Fibroblast of gingiva (primary cell): ENCODE measurements at places on chromosomes 6 and 20.
A peak's percentile ranks its signal among the peaks of the same experiment; 100 is the strongest.

DNA sequence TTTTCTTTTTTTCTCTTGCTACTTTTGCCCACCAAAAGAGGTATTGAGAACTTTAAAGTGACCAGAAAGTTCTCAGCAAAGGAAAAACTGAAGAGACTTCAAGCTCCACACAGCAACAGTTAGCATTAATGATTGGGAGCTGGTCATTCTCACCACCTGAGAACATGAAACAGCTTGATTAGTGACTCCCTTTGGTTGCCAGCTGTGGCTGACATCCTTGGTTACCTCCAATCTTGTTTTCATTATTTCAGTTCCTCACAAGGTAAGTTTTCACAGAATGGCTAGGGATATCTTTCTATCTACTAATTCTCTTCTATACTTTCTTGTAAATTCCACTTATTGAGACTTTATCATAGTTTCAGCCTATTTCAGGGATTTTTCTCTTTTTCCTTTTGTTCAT is 427.9 kb downstream of the QKI start:
- DNase-seq, result no peak

GRCh38 chr20:15823718-15824117 is 749.5 kb downstream of the KIF16B start:
- DNase-seq, result no peak

DNA sequence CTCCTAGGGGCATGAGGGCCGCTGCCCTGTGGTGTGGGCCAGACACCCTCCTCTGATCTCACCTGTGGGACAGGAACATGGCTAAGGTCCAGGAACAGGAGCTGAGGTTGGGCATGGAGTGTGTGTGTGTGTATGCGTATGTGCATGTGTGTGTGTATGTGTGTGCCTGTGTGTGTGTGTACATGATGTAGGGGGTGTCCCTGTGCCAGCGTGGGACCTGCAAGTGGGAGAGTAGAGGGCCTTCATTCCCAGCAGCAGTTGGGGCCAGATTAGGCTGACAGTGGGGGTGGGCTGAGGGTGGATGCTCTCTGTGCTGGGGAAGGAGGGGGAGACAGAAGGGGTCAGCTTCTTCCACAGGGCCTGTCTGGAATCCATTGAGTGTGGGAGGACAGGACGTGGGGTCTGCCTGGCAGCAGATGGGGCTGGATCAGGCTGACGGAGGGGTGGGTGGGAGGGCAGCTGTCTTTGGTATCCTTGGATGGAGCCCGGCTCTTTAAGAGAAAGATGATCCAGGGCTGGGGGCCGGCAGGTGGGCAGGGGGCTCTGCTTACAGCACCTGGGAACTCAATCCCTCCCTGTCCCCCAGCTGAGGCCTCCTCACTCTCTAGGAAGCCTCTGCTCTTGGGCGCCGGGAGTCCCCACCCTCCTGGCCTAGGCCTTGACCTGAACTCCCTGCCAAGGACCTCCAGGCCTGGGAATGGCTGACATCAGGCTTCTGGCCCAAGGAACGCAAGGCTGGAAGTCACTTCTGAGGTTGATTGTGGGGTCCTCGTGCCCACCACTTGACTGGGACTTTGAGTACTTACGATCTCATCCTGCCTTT is 44.0 kb downstream of the SPDEF start:
- no peak for DNase-seq

DNA sequence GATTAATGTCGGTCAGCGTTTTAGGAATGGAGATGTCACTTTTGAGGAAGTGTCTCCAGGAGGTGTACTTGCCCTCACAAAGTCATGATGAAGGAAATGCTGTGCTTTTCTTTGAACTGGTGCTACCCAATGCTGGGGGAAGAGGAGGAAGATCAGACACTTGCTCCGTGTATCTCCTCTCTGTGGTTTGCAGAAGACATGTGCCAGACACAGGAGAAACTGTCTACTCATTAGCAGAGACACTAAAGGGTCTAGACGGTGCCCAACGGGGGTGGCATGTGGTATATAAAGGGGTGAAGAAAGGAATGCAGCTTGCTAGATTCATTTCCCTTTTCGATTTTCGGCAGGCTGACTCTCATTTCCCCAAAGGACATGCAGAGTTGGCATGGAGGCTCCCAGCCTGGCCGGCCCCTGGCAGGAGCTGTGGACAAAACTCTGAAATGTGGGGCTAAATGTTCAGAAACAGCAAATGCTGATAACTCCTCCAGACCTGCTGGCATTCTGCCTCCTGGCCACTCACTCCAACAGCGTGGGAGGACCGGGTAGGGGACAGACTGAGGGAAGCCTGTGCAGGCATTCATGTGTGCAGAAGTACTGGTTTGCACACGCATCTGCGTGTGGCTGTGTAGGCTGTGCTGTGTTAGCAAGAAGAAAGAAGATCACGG is 59.6 kb upstream of the QKI start:
- DNase-seq, result no peak

DNA sequence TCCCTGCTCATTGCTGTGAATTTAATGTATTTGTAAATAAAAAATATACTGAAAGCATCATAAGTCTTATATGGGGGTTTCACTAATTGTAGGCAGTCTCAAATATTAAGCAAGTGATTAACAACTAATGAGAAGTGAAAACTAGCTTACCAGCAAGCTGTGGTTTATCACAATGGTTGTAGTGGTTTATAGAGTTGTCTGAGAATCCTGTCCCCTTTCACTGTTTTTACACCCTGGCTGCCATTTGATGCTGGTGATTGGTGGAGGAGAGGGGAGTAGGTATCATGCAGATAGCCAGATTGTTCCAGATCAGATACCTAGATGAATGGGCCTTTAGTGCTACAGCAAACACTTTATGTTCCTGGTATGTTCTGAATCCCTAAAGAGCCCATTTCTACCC is 6.0 kb downstream of the MKKS start:
- DNase-seq, result no peak

DNA sequence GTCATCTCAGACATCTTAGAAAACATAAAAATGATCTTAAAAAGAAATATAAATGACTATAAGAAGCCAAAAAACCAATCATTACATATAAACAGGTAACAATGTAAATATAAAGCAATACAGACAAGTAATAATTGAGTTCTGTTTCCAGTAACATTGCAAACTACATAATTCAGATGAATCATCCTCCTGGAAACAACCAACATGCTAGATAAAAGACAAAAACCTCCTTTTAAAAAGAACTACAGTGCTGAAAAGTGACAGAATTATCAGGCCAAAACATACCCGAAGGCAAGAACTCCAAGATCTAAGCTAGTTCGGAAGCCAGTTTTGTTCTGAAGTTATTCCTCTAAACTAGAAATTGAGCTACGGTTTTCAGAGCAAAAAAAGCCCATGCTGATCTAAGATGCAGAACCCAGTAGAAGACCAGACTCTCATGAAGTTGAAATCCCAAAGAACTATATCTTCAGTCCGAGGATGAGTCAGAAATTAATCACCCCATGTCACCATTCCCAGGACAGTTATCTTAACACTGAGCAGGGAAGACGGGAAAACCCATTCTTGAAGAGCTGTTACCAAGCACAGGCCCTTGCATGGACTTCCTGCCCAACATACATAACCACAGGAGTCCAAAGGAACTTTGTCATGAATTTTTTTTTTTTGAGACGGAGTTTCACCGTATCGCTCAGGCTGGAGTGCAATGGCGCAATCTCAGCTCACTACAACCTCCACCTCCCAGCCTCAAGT is 9.8 kb downstream of the PGM3 start:
- DNase-seq, result peak; percentile 71

- peak; percentile 87 for DNase-seq
Observed at GRCh38 chr20:40980106-40980827, 48.4 kb upstream of the TOP1 start.

GRCh38 chr6:15479761-15480160 is 183.1 kb downstream of the DTNBP1 start:
- DNase-seq, result peak; percentile 77

- DNase-seq, result no peak
Observed at GRCh38 chr6:13814938-13815575, 700 bp upstream of the MCUR1 start.

- peak; percentile 89 for DNase-seq
Observed at GRCh38 chr6:13413466-13413862, 73.9 kb downstream of the GFOD1 start.

- no peak for DNase-seq
Observed at GRCh38 chr6:35678021-35678654, 10.6 kb downstream of the FKBP5 start.

GRCh38 chr20:49706630-49707091 is 7.0 kb downstream of the B4GALT5 start:
- no peak for DNase-seq

DNA sequence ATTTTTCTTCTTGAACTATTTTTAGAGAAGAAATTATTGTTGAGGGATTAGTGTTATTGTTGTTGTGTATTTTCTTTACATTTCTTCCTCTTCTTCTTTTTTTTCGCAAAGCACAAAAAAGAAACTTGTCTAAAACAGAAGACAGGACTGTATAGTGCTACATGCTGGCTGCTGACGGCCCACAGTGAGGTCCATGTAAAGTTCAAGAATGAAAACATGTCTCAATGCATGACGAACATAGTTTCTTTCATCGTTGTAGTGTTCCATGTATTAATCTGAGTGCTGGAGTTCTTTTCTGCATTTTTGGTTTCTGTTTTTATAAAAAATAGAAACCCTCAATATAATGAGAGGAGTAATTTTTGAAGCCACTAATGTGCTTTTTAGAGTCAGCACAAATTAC is 462.9 kb upstream of the MARCKS start:
- no peak for DNase-seq

GRCh38 chr6:166757232-166758135 is 130.4 kb upstream of the RPS6KA2 start:
- peak; percentile 12 for DNase-seq

GRCh38 chr20:22684072-22684762 is 99.8 kb upstream of the FOXA2 start:
- DNase-seq, result peak; percentile 57

GRCh38 chr6:88890860-88891845 is 72.3 kb downstream of the RNGTT start:
- peak; percentile 17 for DNase-seq

DNA sequence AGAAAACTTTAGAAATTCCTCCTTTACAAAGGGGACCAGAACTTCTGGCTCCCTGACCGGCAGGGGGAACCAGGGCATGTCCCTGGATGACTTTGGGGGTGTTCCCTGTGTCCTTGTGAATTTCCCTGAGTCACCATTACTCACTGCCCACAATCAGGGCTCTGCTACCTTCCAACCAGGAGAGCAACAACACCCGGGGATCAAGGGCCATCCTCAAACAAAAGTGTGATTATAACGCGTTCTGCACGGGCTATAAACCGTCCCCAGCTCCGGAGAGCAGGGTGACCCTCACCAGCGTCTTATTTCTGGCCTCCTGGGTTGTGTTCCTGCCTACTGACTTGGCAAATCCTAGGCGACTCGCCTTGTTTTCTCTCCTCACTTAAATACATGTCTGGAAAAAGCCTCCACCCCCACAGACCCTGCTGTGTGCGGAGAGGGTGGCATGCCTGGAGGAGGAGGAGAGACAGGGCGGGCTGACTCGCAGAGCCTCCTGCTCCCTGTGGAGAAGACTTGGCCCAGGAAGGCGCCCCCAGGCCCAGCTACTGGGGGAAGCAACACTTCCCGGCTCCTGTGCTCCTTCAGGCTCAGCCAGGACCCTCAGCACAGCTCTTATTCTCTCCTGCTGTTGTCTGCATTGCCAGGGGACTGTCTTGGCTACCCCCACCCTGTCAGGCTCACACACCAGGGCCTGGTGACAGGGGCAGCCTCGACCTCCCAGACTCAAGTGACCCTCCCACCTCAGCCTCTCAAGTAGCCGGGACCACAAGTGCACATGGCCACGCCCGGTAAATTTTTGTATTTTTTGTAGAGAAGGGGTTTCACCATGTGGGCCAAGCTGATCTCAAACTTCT is 54.1 kb downstream of the FGD2 start:
- DNase-seq, result peak; percentile 91

DNA sequence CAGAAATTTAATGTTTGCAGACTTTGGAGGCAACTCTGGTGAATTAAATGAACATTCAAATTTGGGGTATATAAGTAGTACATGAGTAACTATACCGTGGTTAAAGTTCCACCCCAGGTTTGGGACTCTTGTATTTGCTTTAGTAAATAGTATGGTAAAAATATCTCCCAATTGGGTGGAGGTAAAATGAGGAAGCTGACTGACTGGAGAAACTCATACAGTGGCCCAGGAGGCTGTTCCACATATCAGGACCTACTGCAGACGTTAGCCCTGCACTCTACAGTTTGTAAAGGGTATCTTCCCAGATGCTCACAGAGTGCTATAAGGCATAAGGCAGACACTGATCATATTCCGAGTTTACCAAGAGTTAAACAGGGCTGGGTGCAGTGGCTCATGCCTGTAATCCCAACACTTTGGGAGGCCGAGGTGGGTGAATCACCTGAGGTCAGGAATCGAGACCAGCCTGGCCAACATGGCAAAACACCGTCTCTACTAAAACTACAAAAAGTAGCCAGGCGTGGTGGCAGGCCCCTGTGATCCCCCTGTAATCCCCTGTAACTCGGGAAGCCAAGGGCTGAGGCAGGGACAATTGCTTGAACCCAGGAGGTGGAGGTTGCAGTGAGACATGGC is 53.7 kb downstream of the CPXM1 start:
- no peak for DNase-seq
